ENCODE measurements at places on chromosomes 5 and 9. TPM values are rescaled to one million over a fixed set of nuclear protein-coding genes. Genes with fewer than 3 reads are reported as not detected.
A peak's percentile ranks its signal among the peaks of the same experiment; 100 is the strongest.

GRCh38 chr5:18761801-18762200 lies 1127.5 kb downstream of the TAF11L14 start:
- no peak for DNase-seq

DNA sequence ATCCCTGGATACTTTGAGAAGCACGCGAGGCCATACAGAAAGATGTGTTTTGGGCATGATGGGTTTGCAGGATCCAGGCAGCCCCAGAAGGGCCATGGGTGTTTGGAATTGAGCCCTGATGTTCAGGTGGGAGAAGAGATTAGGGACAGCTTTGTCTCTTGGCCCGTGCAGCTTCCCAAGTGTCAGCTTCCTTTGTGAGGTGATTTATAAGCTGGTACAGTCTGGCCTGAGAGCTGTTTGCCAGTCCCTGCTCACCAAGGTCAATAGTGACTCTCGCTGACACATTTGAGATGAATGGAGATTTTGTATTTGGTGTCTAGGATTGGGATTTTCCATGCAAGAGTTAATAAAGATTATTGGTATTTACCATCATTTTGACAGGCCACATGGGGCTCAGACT lies 165.9 kb downstream of the ICE1 start:
- DNase-seq = no peak

DNA sequence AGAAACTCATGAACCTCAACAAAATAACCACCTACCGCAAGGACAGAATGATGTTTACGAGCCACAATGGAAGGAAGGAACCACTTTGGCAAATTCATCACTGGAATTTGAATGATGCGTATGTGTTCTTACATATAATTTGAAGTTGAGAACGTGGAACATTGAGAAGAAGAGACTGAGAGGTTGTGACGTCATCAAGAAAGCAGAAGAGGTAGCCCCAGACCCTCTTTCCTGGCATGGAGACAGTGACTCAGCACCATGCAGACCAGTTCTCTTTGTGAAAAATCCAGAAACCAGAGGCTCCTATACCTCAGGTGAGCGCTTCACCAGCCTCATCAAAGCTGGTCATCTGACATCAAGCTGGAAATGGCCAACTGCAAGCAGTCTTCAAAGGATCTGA lies 124.5 kb downstream of the PDZD2 start:
- no peak for DNase-seq

DNA sequence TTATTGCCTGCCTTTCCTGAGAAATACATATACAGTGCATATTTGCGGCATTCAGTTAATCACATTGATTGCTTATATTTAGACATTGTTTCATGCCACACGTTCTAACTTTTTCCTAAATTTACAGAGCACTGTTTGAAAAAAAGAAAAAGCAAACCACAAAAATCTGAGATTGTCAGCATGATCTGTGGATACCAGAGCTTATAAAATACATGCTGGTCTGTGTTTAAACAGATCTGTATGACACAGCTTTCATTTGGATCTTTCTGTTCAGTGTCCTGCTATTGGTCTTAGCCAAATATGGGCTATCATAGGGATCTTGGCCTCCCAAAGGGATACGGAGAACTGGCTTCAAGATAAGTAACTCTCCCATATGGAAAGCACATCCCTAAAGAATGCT lies 20.2 kb downstream of the ALDH1A1 start:
- DNase-seq = no peak

HMGCR gene
- 28.6 TPM for polyA plus RNA-seq

GRCh38 chr5:72018143-72018803 lies 89.0 kb upstream of the MAP1B start:
- peak; percentile 74 for DNase-seq

All from A549 (cell line).